ENCODE measurements at places on chromosomes 16 and 17.

GRCh38 chr16:54968011-54968410 lies 37.3 kb downstream of the IRX5 start:
- no peak for DNase-seq

GRCh38 chr16:51522902-51523301 lies 371.8 kb upstream of the SALL1 start:
- DNase-seq, result no peak

DNA sequence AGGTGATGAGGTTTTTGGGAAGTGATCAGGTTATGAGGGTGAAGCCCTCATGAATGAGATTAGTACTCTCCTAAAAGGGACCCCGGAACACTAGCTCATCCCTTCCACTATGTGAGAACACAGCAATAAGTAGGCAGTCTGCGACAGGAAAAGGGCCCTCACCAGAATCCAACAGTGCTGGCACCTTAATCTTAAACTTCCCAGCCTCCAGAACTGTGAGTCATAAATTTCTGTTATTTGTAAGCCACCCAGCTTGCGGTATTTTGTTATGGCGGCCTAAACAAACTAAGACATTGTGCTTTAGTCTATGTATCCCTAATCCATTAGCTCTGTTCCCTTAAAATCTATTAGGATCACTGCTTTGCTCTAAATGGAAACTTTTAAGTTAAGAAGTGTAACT lies 8.5 kb downstream of the SLFN12 start:
- no peak for DNase-seq

GRCh38 chr16:70714581-70715054 lies 28.8 kb upstream of the MTSS2 start:
- no peak for DNase-seq

GRCh38 chr16:77387815-77388209 lies 47.0 kb downstream of the ADAMTS18 start:
- no peak for DNase-seq

GRCh38 chr17:47605011-47605410 lies 44.7 kb upstream of the KPNB1 start:
- no peak for DNase-seq

GRCh38 chr17:38469875-38470274 lies 41.6 kb downstream of the ARHGAP23 start:
- no peak for DNase-seq

All from A549 (cell line).